ENCODE measurements at places on chromosomes 16 and 17.

- DNase-seq, result peak; percentile 80
These were observed 29.9 kb upstream of the ARL4D start for GRCh38 chr17:43368740-43369506.

DNA sequence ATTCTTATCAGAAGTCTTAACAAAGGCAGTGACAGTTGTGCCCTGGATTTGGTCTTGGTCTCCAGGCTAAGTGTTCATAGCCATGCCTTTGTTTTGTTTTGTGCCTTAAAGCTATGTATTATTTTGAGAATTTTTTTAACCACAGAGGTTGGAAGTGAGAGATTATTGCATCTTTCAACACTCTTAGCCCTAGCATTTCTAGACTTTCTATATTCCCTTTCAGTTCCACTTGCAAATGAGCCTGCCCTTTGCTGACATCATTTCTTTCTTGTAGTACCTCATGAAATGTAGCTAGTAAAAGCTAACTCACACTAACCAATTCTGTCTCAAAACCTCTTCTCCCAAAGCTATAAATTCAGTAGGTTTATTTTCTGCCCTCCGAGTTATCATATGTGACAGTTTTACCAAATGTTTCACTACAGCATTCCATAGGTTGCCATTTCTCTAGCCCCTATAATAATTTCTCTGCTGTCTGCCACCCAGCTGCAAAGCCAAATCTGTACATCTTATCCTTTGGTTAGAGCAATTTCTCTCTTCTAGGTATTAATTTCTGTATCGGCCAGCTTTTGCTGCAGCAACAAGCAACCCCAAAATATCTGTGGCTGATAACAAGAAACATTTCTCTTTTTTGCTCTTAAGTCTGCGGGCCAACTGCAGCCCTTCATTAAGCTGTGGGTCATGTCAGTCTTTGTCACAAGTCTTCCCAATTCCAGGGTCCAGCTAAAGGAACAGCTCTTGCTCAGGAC, 14.2 kb upstream of the CCL1 start:
- no peak for DNase-seq

DNA sequence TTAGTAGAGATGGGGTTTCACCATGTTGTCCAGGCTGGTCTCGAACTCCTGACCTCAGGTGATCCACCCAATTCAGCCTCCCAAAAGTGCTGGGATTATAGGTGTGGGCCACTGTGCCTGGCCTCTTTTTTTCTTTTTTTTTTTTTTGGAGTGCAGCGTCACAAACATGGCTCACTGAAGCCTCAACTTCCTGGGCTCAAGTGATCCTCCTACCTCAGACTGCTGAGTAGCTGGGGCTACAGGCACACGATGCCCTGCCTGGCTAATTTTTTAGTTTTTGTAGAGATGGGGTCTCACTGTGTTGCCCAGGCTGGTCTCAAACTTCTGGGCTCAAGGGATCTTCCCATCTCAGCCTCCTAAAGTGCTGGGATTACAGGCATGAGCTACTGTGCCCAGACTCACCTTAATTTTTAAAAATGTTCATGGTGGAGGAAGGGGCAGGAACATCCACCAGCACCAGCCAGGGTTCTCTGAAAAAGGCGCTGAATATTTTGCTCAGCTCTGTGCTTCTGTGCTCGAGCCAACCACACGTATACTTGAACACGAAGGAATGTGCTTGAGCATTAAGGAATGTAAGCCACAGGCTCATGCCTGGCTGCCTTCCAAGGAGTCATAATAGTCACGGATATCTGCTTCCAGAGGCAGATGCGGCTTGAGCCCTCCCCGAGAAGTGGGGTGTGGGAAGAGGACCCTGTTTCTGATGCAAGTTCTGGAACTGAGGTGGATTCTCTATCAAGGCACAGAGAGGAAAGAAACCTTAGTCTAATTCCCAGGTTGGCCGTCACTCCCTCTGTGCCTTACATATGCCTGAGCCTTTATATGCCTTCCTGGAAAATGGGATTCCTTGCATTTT, 65.5 kb upstream of the CREBBP start:
- DNase-seq, result no peak

DNA sequence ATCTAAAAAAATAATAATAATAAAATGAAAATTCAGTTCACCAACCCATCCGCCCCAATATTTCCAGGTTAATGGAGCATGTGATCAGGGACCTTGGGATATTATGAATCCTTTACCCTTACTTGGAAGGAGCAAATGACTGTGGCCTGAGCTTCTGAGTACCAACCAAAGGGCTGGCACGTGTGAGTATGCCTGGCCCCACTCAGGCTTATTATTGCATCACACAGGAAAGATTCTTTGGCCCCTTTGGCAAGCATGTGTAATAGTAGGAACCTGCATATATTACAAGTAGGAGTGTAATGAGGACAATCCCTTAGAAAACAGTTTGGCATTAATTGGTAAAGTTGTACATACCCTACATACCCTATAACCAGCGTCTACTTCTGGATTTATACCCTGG, 7.2 kb upstream of the C17orf78 start:
- DNase-seq, result no peak

DNA sequence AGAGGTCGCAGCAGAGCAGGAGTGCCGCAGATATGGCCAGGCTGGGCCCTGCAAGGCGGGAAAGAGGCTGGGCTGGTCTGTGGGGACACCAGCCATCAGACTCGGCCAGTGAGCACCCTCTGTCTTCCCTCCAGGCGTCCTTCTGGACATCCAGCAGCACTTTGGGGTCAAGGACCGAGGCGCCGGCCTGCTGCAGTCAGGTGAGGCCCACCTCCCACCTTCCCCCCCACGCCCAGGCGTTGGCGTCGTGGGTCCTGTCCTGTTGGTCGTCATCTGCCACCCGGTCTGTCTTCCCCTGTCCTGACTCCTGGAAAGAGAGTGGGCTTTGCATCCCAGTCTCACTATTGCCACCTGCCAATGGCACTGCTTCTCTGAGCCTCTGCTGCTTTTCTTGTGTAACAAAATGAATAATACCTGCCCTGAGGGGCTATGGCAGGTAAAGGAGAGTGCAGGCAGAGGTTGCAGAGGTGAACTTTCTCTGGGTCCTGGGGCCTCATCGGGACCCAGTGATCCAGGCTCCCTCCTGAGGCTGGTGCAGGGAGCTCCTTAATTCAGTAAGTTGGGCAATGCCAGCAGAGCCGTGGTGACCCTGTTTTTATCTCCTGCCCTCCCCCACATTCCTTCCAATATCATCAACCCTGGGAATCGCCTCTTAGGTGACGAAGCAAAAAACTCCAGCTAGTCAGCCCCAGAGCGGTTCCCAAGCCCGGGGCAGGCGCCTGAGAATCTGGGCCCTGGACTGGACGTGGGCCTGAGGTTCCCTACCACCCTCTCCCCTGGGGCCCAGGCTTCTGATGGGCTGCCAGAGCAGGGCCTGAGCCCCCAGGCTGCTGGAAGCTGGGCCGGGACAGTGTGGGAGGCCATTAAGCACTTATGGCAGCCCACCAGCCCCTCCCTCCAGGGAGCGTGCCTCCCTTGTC, 14.7 kb downstream of the SPNS2 start:
- DNase-seq, result no peak

DNA sequence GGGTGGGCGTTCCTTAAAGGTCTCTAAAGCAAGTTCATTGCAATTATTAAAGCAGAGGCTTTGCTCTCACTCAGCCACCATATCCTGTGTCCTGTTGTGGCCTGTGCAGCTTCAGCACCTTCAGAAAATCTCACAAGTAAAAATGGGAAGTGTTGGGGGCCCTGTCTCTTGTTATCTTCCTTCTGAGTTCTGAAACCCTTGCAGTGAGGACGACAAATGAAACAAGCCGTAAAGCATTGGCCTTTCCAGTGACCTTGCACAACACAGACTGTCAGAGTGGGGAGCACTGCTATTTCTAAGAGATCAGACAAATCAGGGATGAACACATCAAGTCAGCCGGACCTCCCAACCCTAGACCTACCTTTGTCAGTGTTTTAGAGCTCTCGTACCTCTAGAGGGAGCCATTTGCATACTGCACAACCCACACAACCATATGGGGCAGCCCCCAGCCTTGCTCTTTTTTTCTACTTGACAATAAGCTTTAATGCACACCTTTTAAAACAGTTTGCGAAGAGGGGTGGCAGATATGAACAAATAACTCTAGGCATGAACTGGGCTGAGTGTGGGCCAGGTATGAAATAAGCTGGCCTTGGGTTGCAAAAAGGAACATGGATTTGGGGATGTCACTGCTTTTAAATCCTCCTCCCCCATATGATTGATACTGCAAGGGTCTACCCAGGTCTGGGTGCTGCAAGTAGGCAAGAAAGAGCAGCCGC, 89.8 kb downstream of the KATNIP start:
- peak; percentile 26 for DNase-seq

- DNase-seq, result peak; percentile 50
These were observed 3.9 kb downstream of the LPO start for GRCh38 chr17:58242171-58242784.

- no peak for DNase-seq
These were observed at the start of gene CACNG4 for GRCh38 chr17:66963909-66964771. CACNG4 (plus strand) TSS chr17:66964707; CDS start chr17:66964912, 205 bp downstream.

DNA sequence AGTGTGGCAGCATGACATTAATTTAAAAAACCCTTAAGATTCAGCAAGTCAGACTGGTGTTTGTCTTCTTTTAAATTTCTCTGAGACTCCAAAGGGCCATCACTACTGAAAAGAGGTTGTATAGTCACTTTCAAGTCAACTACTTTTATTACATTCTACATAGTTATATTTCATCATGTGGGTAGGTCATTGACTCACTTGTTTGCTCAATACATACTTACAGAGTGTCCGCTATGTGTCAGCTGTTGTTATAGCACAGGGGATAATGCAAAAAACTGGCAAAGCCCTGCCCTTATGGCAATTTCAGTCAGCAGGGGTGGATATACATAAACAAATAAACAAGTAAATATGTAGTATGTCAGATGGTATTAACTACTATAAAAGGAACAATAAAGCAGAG, 2.5 kb upstream of the MYH4 start:
- no peak for DNase-seq

- no peak for DNase-seq
These were observed 895 bp downstream of the ANKRD40CL start for GRCh38 chr17:50766222-50767023.

- DNase-seq, result no peak
These were observed 8.0 kb downstream of the TRPV2 start for GRCh38 chr17:16423226-16423872.

DNA sequence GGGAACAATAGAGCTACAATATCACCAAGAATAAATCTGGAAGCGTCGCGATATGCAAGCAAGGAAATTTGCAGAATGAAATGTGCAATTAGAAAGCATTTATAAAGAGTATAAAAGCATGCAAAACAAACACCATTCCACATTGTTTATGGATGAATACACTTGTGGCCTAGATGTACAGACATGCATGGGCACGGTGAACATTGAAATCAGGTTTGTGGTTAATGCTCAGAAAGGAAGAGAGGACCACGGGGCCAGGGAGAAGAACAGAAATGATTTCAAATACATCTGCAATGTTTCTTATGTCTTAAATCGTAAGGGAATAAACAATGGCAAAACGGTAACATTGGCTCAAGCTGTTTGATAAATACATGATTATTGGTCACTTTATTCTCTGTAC, 235.9 kb downstream of the FOXL1 start:
- no peak for DNase-seq

GRCh38 chr16:78843978-78844377, 744.5 kb downstream of the WWOX start:
- no peak for DNase-seq
